ENCODE measurements at places on chromosomes 16 and 17.

DNA sequence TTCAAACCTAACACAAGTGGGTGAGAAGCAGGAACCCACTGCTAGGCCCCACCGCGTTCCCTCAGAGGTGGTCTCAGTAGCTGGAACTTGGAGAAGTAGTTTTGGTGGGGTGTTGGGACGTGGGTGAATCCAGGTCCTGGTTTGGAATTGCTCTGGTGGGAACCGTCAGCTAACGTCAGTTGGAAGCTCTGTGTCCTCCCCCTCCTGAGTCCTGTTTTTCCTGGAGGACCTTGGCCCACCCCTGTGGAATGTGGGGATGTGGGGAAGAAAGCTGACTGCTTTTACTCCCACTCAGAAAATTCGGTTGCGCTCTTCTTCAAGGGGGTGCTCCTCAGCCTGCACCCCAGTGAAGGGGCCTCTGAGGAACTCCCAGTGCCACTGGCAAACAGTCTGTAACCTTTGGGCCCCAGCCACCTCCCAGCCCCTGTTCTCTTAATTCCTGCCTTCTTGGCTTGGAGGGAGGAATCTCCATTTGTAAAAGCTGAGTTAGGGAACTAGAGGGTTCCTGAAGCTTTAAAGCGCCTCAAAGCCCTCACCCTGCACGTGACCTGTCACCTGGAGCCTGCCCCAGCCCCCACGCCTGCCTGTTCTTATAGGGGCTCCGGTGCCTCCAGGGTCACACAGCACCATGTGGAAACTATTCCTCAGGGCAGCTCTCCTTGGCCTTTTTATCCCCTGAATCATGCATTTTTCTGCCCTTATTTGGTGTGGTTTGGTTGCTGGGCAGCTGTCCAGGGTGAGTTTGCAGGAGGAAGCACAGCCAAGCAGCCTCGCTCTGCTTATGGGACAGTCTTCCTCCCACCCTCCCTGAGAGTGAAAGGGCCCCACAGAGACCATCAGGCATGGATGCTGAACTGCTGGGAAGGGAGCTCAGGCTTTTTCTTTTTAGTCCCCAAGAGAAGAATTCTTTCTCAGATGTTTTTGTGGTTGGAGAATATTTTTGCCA lies 16.2 kb upstream of the NAGLU start:
- peak; percentile 95 for DNase-seq

- peak; percentile 59 for DNase-seq
These were observed at the start of gene FOXJ1 for GRCh38 chr17:76141212-76142038. TSS of gene FOXJ1 (minus strand) at chr17:76141245. CDS start at chr17:76140395, 850 bp downstream.

DNA sequence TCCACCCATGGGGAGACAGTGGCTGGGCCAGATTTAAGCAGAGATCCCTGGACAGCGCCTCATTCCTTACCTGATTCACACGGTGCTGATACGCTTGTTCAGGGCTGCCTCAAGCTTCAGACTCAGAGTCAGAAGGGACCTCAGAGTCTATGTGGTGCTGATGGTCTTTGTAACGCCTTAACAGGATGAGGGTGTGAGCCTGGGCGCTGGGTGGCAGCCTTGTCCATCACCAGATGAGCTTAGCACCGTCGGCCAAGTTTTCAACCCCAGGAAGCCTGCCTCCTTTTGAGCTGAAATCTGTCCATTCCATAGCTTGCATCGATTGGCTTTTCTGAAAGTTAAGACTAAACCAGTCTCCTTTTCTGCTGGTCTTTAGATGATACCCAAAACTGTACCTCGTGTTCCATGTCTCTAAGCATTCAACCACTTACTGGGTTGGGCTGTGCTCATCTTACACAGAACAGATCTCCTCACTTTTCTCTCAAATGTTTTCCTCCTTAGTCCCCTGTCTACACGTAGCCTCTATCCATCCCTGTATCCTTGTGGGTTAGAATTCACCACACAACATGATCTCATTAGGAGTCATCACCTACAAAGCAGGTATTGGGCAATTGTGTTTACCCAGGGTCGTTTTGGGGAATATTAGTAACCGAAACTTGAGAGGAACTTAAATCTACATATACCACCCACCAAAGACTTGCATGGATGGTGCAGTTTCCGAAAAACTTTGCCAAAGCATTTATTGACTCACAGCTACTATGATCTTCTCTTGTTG lies 573.4 kb downstream of the CDH13 start:
- DNase-seq = no peak

DNA sequence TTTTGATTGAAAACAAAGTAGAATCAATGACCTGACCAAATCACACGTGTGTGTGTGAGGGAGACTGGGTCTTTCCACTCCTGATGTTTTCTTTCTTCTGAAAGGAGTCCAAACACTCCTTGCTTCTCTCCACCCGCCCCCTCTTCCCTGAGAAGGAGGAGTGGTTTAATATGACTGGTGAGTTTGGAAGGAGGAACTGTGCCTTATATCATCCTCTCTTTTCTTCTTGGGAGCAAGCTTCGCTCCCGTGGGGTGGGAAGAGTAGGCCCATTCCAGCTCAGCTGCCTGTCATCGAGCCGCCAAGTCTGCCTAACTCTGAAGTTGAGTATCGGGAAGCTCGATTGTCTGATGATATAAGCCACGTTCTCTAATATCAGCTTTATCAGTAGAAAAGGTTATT lies 96.5 kb downstream of the YPEL2 start:
- peak; percentile 38 for DNase-seq

- no peak for DNase-seq
These were observed 30.4 kb upstream of the DHX8 start for GRCh38 chr17:43453331-43453812.

- DNase-seq = no peak
These were observed 13.3 kb downstream of the USP22 start for GRCh38 chr17:21029515-21029914.

- no peak for DNase-seq
These were observed 6.6 kb upstream of the ZNF263 start for GRCh38 chr16:3276679-3277078.

DNA sequence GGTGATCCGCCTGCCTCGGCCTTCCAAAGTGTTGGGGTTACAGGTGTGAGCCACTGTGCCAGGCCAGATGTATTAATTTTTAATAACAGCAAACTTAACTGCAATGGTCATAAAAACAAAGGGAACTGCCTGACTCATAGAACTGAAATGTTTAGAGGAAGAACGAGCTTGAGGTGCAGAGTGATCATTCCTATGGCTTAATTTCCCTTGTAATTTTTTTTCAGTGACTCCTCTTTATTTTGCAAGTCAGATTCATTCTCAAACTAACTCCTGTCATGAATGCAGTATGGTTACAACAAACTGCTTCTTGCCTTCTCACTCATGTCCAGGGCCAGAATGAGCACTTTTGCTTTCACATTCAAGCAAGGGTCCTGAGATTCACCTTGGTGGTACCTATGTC lies 231.3 kb downstream of the HAPSTR1 start:
- DNase-seq = no peak

- no peak for DNase-seq
These were observed 11.4 kb downstream of the CCR7 start for GRCh38 chr17:40553694-40554534.

DNA sequence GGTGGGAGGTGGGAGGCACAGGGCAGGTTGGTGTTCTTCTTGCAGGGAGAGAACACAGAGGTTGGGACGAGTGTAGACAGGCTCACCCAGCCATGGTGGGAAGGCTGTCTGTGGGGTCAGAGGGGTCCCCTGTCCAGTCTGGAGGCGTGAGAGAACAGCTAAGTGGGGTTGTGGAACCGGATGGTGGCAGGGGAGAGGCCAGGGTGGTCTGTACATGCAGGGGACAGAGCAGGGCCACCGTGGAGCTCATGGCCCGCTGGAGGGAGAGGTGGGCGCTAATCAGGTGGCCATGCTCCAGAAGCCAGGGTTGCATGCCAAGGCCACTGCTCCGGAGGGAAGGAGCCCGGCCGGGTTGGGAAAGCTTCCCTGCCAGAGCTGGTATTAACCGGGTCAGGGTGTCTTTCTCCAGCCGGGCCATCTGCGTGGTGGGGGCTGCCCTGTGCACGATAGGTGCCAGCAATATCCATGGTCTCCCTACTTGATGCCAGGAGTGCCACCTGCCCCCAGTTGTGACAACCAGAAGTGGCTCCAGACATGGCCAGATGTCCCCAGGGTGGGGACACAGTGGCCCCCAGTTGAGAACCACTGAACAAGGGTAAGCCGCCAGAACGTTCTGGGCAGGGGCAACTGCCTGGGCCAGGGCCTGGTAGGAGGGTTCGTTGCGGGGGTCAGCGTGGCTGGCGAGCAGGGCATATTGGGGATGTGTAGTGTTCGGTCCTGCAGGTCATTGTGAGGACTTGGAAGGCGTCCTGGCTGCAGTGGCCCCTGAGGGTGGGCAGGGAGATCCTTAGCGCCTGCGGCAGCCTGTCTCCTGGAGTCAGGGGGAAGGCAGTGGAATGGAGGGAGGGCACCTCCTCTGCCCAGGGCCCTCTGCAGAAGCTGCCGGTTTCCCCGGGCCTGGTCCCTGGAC lies 5.1 kb downstream of the SNN start:
- no peak for DNase-seq
